ENCODE measurements at places on chromosomes 6 and 20. TPM values are rescaled to one million over a fixed set of nuclear protein-coding genes. Genes with fewer than 3 reads are reported as not detected.

- no peak for DNase-seq
Observed at GRCh38 chr20:11387189-11387754, 530.4 kb upstream of the BTBD3 start.

- no peak for DNase-seq
Observed at GRCh38 chr6:26468829-26469228, 11.1 kb downstream of the BTN2A1 start.

The PTPRT gene
- not detected for total RNA-seq

The ZDHHC14 gene
- 5.6 TPM for total RNA-seq

The CTAGE9 gene
- total RNA-seq = not detected

The HLA-DQA2 gene
- 0.50 TPM for total RNA-seq

The FRK gene
- total RNA-seq = 0.03 TPM

The FILIP1 gene
- not detected for total RNA-seq

All from activated T-cell treated with anti-CD3 and anti-CD28 coated beads, Interleukin-2, amount 50 U/mL, for 4 hours (primary cell).